ENCODE measurements at places on chromosomes 7 and 10.

DNA sequence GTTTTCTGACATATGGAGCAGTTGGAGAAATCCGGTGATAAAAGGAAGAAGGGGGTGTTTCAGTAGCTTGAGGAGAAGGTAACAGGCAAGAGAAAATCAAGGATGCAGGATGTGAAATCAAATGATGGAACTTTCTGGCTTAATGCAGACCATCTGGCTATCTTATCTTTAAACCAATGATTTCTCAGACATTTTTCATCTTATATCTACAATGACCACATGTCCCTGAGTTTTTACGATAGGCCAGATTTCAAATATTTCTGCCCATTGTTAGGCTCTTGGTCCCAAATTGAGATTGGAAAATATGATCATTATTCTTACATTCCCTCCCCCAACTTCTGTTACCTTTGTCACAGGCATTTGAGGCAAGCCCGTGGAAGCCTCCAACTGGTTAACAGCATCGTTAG lies 486.8 kb downstream of the SUGCT start:
- no peak for DNase-seq

- no peak for DNase-seq
Measured at GRCh38 chr7:139931190-139931934, 102.3 kb downstream of the TBXAS1 start.

- no peak for DNase-seq
Measured at GRCh38 chr7:134755422-134756022, 23.9 kb upstream of the CALD1 start.

DNA sequence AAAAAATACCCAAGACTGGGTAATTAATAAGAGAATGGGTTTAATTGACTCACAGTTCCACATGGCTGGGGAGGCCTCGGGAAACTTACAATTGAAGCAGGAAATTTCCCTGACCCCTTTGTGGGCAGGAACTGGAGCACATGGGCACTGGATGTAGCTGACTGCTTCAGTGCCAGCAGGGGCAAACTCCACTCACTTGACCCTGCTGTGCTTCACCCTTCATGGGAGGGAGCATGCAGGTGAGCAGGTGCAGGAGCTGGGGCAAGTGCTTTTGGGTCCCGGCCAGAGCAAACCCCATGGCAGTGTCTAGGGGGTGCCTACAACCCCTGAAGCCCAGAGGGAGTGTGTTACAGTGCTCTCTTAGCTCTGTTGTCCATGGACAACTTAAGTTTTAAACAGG lies 132.6 kb downstream of the AKR1D1 start:
- no peak for DNase-seq

Data from AG09319 (cell line).